ENCODE measurements at places on chromosomes 5 and 9.

- DNase-seq: no peak
Observed at GRCh38 chr9:27943501-27943900, 370.2 kb upstream of the C9orf72 start.

DNA sequence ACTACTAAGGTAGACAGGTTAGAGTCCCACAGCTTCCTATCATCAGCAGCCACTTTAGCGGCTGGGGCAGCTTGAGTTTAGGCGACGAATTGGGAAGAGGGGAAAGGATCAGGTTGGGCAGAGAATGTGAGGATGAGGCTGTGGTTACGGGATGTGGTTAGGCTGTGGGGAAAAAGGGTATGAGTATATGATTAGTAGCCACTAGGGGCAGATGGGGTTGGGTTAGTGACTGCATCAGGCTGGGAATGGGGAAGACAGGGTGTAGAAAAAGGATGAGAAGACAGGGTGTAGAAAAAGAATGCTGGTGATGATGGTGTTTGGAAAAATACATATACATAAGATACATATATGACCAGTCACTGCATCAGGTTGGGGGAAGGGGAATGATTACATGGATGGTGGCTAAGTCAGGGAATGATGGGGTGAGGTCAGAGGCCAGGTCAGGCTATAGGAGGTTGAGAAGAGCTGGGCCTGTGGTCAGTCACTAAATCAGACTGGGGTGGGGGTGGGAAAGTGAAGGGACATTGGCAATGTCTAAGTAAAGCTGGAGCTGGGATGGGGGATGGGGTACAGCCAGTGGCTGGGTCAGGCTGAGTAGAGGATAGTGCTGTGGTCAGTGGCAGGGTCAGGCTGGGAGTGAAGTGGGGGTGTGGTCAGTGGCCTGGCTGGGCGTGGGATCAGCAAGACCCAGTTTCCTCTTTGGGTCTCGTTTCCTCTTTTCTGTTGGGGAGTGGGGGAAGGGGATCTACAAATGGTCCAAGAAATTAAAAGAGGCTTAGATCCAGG lies 2.1 kb downstream of the TLN1 start:
- DNase-seq: peak; percentile 68

DNA sequence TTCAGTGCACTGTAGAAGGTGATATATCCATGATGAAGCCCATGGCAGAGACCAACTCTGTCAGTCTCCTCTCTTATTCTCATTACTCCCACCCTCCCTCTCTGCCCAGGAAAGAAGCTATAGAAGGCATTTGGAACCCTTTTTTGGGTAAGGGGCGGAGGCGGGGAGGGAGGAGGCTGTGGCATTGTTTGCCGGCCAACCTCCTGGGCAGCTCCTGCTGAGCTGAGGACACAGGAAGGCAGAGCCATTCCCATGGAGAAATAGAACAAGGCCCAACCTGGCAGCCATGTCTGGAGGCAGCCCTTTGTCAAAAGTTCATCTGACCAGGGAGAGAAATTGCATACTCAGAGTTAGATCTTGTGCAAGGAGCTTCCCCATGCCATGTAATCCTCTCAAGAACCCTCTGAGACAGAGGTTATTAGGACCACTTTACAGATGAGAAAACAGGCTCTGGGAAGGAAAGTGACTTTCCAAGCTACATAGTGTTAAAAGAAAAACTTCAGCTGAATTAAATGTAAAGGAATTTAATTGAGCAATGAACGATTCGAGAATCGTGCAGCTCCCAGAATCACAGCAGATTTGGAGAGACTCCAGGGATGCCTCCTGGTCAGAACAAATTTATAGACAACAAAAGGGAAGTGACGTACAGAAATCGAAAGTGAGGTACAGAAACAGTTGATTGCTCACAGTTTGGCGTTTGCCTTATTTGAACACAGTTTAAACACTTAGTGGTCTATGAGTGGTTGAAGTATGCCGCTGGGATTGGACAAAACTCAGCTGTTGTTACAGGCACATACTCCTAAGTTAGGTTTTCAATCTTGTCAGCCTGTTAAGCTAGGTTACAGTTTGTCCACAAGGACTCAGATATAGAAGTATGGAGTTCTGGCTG lies 158.6 kb downstream of the MELK start:
- no peak for DNase-seq

DNA sequence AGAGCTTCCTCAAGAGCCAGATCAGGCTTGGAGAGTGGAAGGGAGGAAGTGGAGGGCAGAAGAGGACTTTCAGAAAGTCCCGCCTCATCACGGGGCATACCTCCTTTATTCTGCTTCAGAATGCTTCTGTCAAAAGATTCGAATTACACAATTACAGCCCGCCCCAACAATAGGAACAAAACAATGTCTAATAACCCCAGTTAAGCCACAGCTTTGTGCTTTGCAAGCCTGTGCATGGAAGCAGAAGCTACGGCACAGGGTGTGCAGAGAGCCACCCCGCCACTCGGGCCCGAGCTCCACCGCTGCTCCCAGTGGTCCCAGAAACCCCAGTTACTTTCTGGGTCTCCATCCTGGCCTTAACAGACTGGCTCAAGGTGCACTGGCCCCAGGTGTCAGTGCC lies 23.5 kb downstream of the HNRNPH1 start:
- no peak for DNase-seq

DNA sequence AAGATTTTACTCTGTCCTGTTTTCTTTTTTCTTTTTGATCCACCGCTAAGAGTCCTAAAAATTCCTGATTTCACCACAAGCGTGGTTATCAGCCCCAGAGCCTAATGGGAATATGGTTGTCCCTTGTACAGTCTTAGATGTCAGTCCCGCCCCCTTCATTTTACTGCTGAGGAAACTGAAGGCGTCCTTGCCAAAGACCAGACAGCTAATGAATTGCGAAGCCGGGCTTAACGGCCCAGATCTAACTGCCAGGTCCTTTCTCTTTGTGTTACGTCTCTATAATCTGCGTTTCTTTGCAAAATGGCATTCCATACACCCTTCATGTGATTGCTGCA lies 497 bp downstream of the NSA2 start:
- DNase-seq: no peak
